ENCODE measurements at places on chromosomes 12 and 14. TPM values are rescaled to one million over a fixed set of nuclear protein-coding genes. Genes with fewer than 3 reads are reported as not detected.

DNA sequence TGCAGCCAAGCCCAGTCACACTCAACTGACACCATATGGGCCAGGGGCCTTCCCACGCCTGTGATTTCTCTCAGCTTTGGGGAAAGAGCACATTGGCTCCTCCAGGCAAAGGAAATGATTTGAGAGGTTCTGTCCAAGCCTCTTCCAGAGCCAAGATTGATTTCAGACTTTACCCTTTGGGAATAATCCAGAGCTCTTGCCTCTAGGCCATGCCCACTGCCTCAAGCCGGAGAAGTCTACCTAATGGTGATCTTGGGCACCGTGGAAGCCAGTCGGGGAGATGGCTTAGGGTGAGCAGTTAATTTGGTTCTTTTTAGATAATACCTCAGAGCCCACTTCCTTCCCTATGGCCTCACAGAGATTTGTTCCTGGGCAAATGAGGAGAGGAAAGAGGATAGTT, 45.0 kb upstream of the NUAK1 start:
- DNase-seq = no peak

DNA sequence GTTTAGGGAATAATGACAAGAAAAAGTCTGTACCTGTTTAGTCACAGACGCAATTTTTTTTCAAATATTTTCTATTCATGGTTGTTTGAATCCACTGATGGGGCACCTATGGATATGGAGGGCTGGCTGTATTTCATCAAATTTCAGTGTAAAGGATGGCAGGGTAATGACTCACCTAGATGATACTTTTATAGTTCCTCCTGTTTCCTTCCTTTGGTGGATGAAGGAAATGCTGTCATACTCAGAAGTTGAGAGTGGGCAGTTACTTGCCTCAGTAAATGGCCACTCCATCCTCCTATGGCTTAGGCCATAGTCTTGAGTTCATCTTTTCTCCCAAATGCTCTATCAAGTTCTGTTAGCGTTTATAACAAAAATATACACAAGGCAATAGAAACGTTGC, 18.9 kb upstream of the C12orf71 start:
- DNase-seq = no peak

DNA sequence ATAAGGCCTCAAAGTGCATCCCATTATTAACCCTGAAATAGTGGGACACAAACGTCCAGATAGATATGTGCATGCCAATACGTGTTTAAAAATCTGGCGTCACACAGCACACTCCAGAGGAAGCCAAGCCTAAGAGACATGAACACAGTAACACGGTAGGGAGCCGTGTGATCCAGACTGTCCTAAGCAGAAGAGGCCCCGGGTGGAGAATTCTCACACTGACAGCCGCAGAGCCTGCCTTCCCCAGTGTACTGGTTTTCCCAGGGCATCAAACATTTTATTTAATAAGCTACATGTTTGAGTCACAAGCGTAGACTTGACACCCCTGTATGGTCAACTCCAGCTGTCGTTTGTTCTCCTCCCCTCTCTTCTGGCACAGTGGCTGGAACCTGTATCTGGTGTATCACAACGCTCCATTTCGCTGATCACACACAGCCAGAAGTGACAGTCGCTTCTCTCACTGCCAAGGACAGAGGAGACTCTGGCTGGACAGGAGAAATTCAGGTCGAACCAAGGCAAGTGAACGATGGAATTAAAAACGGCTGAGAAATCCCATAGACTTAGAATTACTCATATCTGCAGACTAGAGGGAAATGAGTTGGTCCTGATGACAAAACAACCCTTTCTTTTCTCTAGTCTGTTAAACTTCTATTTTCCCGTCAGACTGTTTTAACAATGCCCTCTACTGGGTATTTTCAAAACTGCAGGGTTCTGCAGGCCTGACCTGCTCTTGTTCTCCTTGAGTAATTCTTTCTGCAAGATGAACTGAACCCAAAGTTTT, 359.9 kb downstream of the RGS6 start:
- no peak for DNase-seq

RNF212B gene
- not detected for total RNA-seq

- DNase-seq = no peak
Measured at GRCh38 chr12:102093319-102093718, 26.6 kb downstream of the NUP37 start.

AGAP2 gene
- 60.4 TPM for total RNA-seq

GRCh38 chr12:81564237-81564636, 194.9 kb downstream of the PPFIA2 start:
- no peak for DNase-seq

GRCh38 chr14:78455896-78456435, 285.8 kb downstream of the NRXN3 start:
- no peak for DNase-seq

GRCh38 chr12:65182012-65182739, 12.8 kb downstream of the LEMD3 start:
- no peak for DNase-seq

DNA sequence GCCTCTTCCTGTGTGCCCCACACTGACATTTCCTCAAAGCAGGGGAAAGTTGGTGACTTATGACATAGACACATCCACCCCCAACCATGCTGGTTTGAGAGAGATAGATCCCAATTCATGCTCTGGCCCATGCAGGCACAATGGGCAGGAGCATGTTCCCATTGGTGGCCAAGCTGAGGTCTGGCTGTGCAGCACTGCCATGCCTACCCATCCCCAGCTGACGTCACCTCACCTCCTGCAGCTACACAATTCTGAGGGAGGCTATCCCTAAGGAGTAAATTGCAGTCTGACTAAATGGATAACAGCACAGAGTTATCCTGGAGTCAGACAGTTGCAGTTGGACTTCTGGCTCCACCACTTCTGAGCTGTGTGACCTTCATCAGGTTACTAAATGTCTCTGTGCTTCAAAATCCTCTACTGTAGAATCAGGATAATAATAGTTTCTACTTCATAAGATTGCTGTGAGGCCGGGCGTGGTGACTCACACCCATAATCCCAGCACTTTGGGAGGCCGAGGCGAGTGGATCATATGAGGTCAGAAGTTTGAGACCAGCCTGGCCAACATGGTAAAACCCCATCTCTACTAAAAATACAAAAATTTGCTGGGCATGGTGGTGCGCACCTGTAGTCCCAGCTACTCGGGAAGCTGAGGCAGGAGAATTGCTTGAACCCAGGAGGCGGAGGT, 323.9 kb downstream of the BCL11B start:
- no peak for DNase-seq

NXPH4 gene
- total RNA-seq = 0.66 TPM

ABCC9 gene
- not detected for total RNA-seq

ZFC3H1 gene
- total RNA-seq = 122 TPM

TCL1B gene
- total RNA-seq = not detected

ABCD2 gene
- 21.0 TPM for total RNA-seq

GRCh38 chr12:41944216-41944615, 200.5 kb downstream of the GXYLT1 start:
- no peak for DNase-seq

ENDOU gene
- not detected for total RNA-seq

RPGRIP1 gene
- total RNA-seq = 0.24 TPM

GRCh38 chr12:27535318-27535717, 11.3 kb downstream of the PPFIBP1 start:
- DNase-seq = no peak

- DNase-seq = no peak
Measured at GRCh38 chr12:51361161-51362016, 14.9 kb upstream of the CELA1 start.

ACVRL1 gene
- total RNA-seq = 0.64 TPM

GRCh38 chr12:110266381-110266960, 14.6 kb upstream of the ATP2A2 start:
- DNase-seq = no peak

WSCD2 gene
- total RNA-seq = not detected

LBHD2 gene
- total RNA-seq = not detected

DENND5B gene
- total RNA-seq = 0.16 TPM

- DNase-seq = no peak
Measured at GRCh38 chr14:86613126-86613525, 1083.2 kb downstream of the FLRT2 start.

DNA sequence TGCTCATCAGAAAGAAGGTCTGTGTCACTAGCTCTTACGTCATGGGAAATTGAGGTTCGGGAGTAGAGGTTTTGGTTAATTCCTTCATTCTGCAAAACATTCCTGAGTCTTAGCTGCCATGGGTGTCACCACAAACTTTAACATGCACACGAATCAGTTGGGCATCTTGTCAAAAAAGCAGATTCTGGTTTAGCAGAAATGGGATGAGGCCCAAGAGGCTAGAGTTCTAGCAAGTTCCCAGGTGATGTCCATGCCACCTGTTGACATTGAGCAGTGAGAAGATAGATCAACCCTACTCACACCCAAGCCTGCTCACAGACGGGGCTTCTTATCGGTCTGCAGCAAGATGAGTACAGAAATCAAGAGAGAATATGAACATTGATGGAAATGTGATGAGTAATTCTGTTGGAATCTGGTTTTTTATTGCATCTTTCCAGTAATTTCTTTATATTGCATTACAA, 11.7 kb upstream of the RIN3 start:
- no peak for DNase-seq

- no peak for DNase-seq
Measured at GRCh38 chr12:96073346-96074330, 38.3 kb upstream of the LTA4H start.

DNA sequence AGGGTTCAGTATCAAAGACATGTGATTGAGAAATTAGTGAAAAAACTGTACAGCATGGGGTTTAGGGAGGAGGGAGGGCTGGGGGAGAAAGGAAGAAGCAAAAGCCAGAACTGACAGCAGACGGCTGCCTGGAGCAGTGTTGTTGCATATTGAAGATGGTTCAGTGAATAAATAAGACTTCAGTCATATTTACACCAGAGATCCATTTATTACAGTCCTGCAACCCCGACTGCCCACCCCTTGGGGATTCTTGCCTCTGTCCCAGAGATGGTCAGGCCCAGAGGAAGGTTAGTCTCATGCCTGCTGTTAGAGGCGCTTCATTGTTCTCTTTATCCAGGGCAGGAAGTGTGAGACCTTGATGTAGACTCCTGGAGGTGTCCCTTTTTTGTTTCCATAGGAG, 3.2 kb downstream of the GZMH start:
- no peak for DNase-seq

- DNase-seq = no peak
Measured at GRCh38 chr12:74021937-74022336, 515.7 kb upstream of the ATXN7L3B start.

DNA sequence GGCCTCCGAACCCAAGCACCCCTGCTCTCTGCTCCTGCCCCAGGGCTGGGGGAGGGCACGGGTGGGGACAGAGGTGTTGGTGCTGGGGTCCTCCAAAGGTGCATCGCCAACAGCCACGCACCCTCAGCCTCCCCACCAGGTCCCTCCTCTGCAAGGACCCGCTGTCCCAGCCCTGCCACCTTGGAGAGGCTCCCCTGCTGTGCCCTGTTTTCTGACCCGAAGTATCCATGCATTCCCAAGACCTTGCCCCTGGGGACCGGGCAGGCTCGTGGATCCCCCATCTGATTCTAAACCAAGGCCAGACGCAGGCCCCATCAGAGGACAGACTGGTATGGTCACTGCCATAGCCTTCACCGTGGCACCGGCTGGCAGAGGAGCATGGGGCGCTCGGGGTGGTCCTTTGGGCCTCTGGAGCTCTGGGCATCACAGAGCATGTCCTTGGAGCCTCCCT, 22.7 kb upstream of the BEGAIN start:
- DNase-seq = no peak

DNA sequence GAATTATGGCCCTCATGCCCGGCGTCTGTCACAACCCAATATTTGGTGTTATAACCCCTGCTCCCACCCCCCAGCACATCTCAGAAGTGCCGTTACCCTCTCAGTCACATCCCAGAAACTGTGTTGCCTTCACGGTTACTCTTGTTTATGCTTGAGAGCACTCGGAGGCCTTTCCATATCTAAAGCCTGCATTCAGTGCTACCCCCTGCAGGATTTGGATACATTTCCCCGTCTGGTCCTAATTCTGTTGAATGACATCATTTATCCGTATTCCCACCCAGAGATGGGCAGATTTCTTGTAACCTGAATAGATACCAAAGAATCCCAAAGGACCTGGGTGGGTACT, 19.1 kb upstream of the FOS start:
- DNase-seq = no peak

CLEC12A gene
- 47.8 TPM for total RNA-seq

JPH4 gene
- total RNA-seq = not detected

DNA sequence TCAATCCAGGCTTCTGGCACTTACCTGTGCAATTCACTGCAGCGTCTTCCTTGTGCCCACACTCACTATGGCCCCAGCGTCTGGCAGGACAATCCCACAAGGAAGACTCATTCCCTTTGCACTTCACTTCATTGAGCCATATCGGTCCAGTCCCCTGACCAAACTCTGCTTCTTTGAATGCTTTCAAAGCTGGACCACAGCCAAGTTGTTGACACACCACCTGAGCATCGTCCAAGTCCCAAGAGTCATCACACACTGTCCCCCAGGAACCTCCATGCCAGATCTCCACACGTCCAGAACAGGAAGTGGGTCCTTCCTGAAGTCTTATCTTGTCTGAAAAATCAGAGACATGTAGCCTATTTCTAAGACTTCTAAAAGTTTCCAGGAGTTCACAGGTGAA, 20.2 kb downstream of the CD163 start:
- no peak for DNase-seq

GRCh38 chr14:35985474-35986218, 159.5 kb downstream of the BRMS1L start:
- DNase-seq = no peak

GRCh38 chr12:94207849-94208621, 59.7 kb downstream of the PLXNC1 start:
- peak; percentile 54 for DNase-seq

- DNase-seq = no peak
Measured at GRCh38 chr12:75945581-75945980, 86.0 kb downstream of the PHLDA1 start.

NFE2 gene
- not detected for total RNA-seq

DNA sequence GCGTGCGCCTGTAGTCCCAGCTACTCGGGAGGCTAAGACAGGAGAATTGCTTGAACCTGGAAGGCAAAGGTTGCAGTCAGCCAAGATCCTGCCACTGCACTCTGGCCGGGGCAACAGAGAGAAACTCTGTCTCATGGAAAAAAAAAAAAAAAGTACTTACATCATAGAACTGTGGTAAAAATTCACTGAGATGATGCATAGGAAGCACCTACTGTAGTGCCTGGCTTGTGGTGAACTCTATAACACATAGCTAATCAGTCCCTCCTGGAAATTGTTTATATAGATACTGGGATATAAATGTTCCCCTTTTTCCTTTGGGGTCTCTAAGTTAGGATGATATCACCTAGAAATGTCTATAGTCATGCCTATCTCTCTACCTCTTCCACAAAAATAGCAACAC, 89.7 kb upstream of the CPM start:
- no peak for DNase-seq

CLEC4A gene
- 0.30 TPM for total RNA-seq

Data from naive thymus-derived CD4-positive, alpha-beta T cell (primary cell).